ENCODE measurements at places on chromosomes 7 and 10.

DNA sequence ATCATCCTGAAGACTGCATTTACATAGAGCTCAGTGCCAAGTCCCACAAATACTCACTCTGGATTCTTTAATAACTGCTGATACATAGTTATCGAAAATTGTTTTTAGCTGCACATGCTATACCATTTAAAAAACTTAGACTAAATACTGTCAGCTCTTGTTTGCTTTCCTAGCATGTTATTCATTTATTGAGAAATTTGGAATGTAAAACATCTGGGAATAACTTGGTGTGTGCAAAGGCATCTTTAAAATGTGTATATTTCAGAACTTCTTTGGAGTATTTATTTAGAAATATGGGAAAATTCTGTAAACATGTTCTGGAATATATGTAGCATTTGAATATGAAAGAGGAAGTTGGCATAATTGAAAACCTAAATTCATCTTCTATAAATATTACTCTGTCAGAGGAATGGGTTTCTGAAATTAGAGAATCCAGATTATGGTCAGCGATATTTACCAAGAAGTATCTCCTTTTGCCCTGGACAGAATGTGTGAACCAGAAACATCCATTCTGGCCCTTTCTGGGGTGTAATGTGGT is 119.7 kb downstream of the ARID5B start:
- no peak for DNase-seq

- DNase-seq: no peak
Observed at GRCh38 chr7:26343320-26343832, 51.7 kb downstream of the SNX10 start.

DNA sequence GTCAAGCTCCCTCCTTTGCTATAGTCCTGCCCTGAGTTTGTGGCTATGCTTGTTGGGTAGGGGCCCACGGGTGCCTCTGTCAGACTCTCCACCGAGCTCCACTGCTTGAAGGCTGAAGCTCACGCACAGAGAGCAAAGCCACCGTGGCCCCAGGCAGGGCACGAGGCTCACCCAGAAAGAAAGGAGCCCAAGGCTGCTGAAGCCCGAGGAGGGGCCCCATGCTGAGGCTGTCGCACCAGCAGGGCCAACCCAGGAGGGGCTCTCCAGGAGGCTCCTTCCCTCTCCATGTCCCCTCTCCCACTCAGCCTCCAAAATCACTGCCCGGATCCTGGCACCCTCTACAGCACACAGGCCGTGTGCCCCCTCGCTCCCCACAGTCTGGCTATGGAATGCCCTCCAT is 50.5 kb downstream of the YKT6 start:
- no peak for DNase-seq

DNA sequence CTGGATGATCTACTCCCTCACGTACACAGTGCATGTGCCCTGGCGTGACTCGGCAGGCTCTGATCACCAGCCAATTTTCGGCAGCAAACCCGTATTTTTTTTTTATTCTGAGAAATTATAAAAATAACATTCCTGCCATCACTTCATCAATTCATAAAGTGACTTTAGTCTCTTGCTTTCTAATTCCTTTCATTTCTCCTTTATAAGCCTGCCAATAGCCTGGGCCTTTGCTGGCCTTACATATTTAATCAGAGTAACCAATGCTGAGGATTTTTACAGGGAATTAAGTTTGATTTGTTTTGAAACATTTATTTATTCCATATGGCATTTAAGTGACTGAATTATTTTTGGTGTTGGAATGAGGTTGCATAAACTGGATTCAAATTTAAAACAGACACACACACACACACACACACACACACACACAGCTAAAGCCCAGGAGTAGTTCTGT is 140.8 kb downstream of the ETV1 start:
- DNase-seq: no peak

DNA sequence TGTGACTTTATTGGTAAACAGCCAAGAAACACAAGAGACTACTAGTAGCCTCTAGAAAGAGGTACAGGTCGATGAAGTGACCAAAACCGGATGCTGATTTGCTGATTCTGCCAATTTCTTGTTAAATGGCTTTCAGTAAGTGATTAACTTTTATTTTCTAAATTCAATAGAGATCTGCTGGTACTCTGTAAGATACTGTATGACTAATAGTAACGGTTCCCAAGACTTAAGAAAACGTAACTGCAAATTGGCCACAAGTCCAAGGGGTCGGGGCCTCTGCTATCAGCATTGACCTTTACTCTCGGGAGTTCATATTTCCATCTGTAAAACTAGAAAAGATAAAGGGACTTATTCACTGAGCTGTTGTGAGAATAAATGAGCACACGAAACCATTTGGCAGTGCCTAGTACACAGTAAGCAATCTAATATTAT is 1.4 kb downstream of the FAM3C start:
- DNase-seq: no peak

Data from GM19239 (cell line).